ENCODE measurements at places on chromosomes 7 and 10.
A peak's percentile ranks its signal among the peaks of the same experiment; 100 is the strongest.

GRCh38 chr7:130221746-130222145 lies 14.1 kb downstream of the SSMEM1 start:
- DNase-seq = no peak

- DNase-seq = no peak
These were observed 807 bp upstream of the MINPP1 start for GRCh38 chr10:87503886-87504285.

DNA sequence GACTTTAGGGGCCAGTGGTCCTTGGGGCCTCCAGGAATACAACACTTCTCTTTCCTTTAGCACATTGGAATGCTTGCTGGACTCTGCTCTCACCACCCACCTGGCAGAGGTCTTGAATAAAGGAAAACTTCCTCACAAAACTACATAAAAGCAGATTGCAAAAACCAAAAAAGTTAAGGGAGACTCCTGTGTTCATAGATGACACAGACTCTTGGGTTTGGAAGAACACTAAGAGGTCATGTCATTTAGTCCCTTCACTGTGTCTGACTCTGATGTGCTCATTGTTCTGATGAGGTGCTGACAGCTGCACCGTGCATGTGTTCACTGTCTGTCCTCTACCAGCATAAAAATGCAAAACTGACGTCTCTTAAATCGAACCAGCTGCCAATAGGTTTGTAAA lies 11.4 kb downstream of the BLNK start:
- no peak for DNase-seq

GRCh38 chr10:100148353-100149211 lies 37.2 kb downstream of the ERLIN1 start:
- no peak for DNase-seq

DNA sequence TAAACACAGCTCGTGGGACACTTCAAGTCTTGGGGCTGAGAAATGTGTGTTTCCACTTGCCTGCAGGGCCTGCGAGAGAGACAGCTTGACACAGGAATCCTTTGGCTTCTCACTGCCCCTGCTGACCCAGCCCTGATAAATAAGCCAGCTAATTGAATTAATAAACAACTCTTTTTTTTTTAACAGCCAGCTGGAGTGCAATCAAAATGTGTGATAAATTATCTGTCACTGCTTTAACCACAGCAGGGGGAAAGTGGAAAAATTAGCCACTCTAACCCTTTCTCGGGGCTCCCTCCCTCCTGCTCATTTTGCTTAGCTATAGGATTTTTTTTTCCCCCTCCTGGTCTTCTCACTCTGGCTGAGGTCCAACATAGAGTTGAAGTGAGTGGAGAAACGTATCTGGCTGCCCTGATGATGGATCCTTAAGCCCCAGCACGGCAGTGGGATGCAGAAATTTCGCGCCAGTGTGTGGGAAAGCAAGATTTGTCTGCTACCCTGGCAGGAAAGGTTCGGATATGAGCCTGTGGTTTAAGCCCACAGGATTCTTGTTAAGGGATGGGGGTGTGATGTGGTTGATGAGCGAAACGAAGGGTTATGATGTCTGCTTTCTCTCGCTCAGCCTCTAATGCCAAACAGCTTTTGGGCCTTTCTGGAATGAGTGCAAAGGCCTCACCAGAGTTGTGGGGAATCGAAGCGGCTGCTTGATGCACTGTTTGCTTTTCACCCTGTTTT lies 173.8 kb downstream of the TRIL start:
- peak; percentile 73 for DNase-seq

- DNase-seq = no peak
These were observed 136.9 kb upstream of the PALS2 start for GRCh38 chr7:24436131-24436920.

DNA sequence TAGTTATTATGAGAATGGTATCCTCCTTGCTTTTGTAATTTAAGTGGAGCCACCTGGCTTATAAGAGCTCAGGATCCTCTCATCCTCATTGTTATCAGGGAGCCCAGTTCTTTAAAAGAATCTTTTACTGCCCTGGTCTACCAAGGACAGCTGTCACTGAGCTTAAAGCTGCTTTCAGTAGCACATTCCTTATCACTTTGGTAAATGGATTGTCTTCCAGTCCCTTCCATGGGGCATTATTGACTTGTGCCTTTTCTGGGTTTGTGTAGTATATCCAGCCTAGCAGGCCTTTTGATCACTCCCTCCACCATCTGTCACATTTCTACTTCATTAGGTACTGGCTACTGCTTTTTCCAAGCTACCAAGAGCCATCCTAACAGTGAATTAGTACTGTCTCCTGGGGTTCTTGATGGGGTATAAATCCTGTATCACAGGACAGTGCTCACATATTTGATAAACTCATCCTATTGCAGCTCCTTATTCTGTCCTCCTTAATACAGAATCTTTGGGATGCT lies 208.9 kb downstream of the TMEM26 start:
- no peak for DNase-seq

- no peak for DNase-seq
These were observed 336.0 kb downstream of the GLRX3 start for GRCh38 chr10:130472236-130472635.

DNA sequence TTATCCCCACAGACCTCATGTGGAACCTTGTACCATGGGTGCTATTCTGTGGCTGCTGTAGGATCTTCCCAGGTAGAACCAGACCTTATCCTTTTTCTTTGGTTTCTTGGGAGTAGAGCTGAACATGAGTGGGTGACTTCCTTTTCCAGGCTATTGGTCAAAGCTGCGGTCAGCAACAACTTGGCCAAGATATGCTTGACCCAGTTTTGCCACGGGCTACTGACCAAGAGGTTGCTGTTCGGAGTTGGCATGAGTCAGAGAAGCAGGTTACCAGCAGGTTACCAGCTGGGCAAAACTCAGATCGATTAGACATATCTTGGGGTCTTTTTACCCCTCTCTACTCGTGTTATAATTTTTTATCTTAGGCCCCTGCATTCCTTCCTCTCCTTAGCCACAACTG lies 36.7 kb upstream of the HDAC9 start:
- no peak for DNase-seq

- DNase-seq = peak; percentile 2
These were observed 28.1 kb upstream of the NEUROD6 start for GRCh38 chr7:31368620-31369019.

DNA sequence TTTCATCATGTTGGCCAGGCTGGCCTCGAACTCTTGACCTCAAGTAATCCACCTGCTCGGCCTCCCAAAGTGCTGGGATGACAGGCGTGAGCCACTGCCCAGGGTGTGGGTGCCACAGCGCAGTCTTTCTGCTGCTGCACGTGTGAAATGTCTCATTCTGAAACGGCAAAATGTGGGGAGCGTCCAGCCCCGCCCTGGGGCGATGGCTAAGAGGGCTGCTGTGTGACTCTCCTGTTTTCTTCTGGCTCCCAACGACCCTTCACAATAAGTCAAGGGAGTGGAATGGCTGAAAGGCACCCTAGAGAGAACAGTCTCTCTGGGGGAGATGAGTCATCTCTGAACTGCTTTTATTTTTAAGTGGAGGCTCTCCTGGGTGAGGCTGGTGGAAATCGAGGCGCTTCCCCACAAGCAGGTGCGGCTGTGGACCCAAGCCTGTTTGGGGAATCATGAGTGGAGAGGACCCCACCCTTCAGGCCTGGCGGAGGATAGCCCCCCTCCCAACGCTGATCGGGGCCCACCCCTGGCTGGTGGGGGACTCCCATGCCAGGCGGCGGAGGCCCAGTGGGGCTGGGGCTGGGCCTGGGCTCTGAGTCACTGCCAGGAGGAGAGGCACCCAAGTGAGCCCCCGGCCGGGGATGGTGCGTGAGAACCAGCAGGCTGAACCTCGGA lies 18.0 kb downstream of the ADAP1 start:
- DNase-seq = no peak

- DNase-seq = no peak
These were observed 282.4 kb downstream of the CELF2 start for GRCh38 chr10:11300026-11300425.

DNA sequence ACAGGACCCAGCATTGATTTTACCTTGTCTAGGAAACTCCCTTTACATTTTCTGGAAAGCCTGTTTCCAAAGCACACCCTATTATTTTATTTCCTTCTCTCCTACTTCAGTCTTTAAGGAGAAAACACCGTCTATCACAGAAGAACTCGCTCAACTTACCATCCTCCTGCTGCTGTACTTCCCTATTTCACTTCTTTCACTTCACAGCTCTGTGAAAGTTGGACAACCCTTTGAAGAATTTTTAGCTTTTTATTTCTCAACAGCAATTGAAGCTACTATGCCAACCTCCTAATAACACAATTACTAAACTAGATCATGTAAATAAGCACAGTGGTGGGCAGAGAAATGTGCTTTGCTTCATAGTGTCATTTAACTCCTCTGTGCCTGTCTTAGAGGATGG lies 166.5 kb downstream of the TFEC start:
- DNase-seq = no peak

DNA sequence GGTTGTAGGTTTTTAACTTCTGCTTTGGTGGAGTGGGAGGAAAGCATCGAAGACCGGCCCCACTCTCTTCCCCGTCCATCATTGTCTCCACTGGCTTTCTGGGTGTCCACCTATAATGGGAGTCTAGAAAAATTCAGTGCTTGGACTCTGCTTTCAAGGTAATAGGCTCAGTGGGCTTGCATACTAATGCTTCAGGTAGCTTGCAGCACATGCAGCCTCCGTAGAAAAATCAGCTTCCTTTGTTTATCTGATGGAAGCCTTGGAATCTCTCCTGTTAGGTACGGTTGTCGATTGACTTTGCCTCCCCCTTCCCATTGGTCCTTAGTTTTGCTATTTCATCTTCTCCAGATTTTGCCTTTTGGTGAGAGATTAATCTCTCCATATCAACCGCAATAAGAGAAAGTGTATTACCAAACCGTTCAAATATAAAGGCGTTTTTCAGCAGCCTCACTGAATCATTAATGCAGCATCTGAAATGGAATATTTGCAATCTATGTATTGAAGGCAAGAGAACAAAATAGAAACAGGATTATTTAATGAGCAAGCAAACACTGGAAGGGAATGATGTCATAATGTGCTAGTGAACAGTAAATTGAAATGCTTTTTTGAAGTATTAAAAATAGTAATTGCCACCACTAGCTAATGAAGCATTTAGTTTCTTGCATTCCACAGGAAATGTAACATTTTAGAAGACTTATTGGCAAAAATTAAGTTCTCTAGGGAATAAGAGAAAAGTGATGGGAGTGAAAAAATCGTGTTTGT lies 944 bp downstream of the AVL9 start:
- peak; percentile 45 for DNase-seq

All from NCI-H1092 treated with DMSO at 0.1 percent for 48 hours (cell line).